Thyroid gland (tissue), 4 donors: ENCODE measurements at places on chromosomes 11 and 22. TPM values are rescaled to one million over a fixed set of nuclear protein-coding genes. Genes with fewer than 3 reads are reported as not detected.
A peak's percentile ranks its signal among the peaks of the same experiment; 100 is the strongest.

GRCh38 chr11:126083829-126084607, 21.4 kb upstream of the CDON start:
- peak; percentile 37 for DNase-seq
- peaks cover 32% of the 10 kb centered on the region for H3K4me1 ChIP-seq
- no peak overlapping the region for H3K4me3 ChIP-seq
- H3K27me3 ChIP-seq, result no peaks in the 10 kb centered on the region

Gene KCNE3
- 3.9 TPM for total RNA-seq

Gene DRICH1
- total RNA-seq, result not detected

- H3K27ac ChIP-seq, result no peak overlapping the region
- H3K4me3 ChIP-seq, result no peak overlapping the region
- DNase-seq, result no peak
- no peaks in the 10 kb centered on the region for H3K4me1 ChIP-seq
Observed at GRCh38 chr22:44604455-44604854, 97.5 kb upstream of the PRR5 start.

DNA sequence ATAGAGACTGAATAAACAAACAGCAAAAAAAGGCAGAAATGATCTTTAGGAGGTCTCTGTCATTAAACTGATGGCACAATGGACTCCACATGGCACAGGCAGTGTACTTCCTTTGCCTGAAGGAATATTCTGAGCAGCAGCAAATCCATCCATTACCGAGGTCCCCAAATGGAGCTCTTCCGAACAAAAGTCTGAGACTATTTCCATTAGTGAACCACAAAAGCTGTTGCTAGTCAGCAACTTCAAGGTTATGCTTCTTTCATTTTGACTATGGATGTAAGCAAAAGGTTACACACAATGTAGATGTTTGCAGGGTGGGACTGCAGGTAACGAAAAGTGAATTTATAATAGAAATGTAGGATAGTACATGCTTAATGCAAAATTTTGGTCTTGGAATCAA, 14.5 kb downstream of the NARS2 start:
- no peak for DNase-seq
- no peaks in the 10 kb centered on the region for H3K27me3 ChIP-seq
- no peak overlapping the region for H3K4me3 ChIP-seq
- no peak overlapping the region for H3K27ac ChIP-seq
- no peaks in the 10 kb centered on the region for H3K36me3 ChIP-seq

- peak overlapping the region; percentile 54 for H3K27ac ChIP-seq
- H3K36me3 ChIP-seq, result peaks cover 30% of the 10 kb centered on the region
- peak; percentile 80 for DNase-seq
- H3K4me1 ChIP-seq, result peaks cover 39% of the 10 kb centered on the region
Observed at GRCh38 chr11:67613960-67614715, 7.4 kb downstream of the NDUFV1 start.

Gene GPR83
- 4.7 TPM for total RNA-seq

- no peaks in the 10 kb centered on the region for H3K36me3 ChIP-seq
- no peak overlapping the region for H3K4me3 ChIP-seq
- no peaks in the 10 kb centered on the region for H3K4me1 ChIP-seq
- H3K27me3 ChIP-seq, result no peaks in the 10 kb centered on the region
- DNase-seq, result no peak
Observed at GRCh38 chr11:25741886-25742285, 590.0 kb upstream of the ANO3 start.

DNA sequence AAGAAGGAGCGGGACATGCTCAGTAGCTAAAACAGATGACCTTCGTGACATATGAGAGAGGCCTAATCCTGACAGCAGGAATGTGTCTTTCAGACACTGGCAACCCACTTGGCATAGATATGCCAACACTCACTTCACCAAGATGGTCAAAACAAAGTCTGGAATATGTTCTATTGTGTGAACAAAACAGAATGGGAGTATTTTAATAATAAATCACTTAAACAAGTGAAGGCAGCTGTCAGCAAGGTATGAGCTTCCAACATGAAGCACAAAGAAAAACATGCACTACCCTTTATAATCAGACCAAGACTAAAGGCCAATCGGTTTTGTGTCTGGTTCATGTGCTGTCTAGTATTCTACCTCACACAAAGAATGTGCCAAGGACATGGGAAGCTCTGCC, 23.1 kb downstream of the CCDC34 start:
- H3K4me1 ChIP-seq, result no peaks in the 10 kb centered on the region
- no peak overlapping the region for H3K4me3 ChIP-seq
- H3K27ac ChIP-seq, result no peak overlapping the region
- no peak for DNase-seq
- H3K27me3 ChIP-seq, result no peaks in the 10 kb centered on the region
- H3K36me3 ChIP-seq, result no peaks in the 10 kb centered on the region

Gene PARVG
- 5.4 TPM for total RNA-seq

DNA sequence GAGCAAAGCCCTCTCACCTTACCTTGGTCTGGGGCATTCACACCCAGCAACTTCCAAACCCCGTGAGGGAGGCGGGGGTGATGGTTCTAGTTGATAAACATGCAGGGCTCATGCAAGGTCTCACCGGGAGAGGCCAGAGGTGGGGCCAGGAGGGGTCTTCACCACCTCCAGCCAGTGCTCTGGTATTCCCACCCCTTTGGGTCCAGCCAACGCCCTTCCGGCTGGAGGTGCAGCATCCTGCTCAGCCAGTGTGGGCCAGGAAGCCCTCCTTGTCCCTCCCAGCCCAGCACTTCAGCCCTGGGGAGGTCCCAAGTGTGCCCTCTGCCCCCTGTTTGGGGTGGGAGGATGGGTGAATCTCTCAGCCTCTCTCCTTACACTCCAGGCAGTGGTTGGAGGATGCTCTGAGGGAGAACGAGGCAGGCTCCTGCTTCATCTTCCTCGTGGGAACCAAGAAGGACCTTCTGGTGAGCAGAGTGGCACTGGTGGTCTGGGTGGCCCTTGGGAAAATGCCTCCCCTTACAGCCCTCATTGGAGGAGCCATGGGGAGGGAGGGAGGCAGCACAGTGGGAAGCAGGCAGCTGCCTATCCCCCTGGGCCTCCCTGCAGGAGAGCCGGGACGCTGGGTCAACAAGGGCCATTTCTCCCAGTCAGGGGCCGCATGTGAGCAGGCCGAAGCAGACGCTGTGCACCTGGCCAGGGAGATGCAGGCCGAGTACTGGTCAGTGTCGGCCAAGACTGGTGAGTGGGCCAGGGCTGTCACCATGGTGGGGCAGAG, 13.4 kb downstream of the RAB36 start:
- H3K36me3 ChIP-seq, result no peaks in the 10 kb centered on the region
- H3K27ac ChIP-seq, result no peak overlapping the region
- no peak for DNase-seq
- H3K4me3 ChIP-seq, result no peak overlapping the region

- H3K4me1 ChIP-seq, result no peaks in the 10 kb centered on the region
- peaks cover 36% of the 10 kb centered on the region for H3K36me3 ChIP-seq
- H3K27me3 ChIP-seq, result no peaks in the 10 kb centered on the region
- DNase-seq, result no peak
Observed at GRCh38 chr11:112050721-112051120, 23.1 kb downstream of the PIH1D2 start.
